ENCODE measurements at places on chromosomes 3 and 15.

DNA sequence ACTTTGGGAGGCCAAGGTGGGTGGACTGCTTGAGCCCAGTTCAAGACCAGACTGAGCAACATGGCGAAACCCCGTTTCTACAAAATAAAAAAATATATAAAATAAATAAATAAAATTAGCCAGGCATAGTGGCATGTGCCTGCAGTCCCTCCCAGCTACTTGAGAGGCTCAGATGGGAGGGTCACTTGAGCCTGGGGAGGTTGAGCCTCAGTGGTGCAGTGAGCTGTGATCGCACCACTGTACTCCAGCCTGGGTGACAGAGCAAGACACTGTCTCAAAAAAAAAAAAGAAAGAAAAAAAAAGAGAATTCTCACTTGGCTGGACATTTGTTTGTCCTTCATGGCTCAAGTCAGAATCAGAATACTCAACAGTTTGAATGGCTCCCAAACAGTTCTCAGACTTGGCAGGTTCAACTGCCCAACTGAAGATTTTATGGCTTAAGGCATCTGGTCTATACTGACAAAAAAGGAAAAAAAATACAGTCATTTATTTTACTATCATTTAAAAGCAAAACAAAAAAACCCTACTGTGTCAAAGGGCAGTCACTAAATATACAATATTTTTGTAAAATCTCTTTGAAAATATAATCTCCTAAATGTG is 106.6 kb downstream of the FBXL22 start:
- no peak for DNase-seq

- DNase-seq = no peak
These were observed 251.9 kb downstream of the NAALADL2 start for GRCh38 chr3:175111036-175111435.

DNA sequence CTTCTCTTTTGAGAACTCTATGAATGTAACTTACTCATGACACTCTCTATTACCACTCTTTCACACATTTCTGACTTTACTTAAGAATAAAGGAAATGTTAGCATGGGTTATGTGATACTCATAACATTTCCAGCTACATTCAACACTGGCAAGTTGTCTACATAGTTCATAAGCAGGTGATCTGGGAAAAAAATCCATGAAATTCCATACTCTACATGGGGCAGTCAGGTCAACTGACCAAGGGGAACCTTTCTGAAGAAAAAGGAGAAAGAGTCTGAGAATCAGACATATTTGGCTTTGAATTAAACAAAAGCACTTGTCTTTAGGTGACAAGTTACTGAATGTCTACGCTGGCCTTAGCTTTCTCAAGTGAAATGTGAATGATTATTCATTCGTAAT is 329.1 kb upstream of the ROBO1 start:
- no peak for DNase-seq

- DNase-seq = no peak
These were observed 298.2 kb upstream of the SATB1 start for GRCh38 chr3:18723206-18723810.

GRCh38 chr3:168443965-168444364 is 348.2 kb upstream of the GOLIM4 start:
- DNase-seq = no peak

DNA sequence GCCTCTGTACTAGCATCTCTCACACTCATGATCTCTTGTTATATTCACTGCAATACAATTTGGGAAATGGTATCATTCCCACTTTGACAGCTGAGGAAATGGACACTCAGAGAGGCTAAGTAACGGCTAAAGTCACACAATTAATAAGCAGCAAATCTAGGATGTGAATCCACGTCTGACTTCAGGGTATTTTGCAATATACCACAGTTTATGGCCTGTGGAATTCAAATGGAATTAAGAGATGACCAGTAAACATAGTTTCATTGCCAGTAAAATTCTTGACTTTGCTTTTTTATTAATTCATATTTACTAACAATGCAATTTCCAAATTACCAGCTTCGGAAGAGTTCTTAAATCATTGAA is 61.1 kb downstream of the CCNL1 start:
- no peak for DNase-seq

DNA sequence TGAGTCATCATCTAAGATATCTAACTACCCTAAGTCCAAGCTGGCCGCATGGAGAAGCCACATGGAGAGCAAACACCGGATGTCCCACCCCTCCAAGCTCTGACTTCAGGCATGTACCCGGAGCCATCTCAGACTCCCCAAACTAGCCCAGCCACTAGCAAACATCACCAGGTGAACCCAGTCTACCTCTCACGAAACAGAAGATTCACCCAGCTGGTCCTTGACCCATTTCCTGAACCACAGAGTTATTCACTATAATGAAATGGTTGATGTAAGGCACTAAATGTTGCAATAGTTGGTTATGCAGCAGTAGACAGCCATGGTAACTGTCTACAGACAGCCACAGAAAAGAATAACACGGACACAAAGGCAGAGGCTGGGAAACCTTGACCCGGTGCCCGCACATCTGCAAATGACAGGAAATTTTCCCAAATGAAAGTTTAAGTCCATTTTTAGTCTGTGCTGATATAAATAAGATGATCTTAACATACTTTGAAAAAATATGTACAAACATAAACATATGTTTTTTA is 265.5 kb upstream of the ATP10A start:
- no peak for DNase-seq

DNA sequence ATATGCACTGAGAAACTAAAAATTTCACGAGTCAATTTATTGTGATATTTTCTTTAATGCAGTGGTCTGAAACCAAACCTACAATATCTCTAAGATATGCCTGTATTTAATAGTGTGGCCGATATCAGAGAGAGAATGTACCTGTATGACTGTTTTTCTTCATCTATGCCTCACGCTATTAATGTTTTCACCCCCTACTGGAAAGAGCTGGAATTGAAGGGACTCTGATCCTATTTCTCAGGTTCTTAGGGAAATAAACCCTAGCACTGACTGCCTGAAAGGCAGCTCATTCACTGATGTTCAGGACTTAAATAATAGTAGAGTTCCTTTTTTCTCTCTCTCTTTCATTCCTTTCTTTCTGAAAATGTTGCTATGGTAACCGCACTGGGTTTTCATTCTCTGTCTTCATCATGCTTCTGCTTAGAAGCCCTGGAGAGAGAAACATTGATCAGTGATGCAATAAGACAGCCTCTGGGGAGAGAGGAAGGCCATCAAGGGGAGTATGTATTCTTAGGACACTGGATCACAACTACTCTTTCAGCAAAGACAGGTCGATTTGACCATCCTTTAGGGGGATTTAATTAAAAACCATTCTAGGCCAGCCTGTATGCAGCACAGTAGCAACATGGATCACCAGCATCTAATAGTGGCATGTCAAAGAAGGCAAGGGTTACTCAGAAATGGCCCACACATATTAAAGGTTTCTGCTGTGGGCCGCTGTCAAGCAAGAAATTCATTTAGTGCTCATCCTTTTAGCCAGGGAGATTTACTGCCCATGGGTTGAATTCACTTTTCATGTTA is 1135.7 kb downstream of the IGSF11 start:
- DNase-seq = peak; percentile 72

GRCh38 chr15:66931768-66932633 is 133.4 kb upstream of the SMAD3 start:
- DNase-seq = peak; percentile 69

GRCh38 chr15:73799466-73799865 is 46.3 kb upstream of the INSYN1 start:
- DNase-seq = no peak

GRCh38 chr3:104323226-104323625 is 1043.5 kb upstream of the ALCAM start:
- DNase-seq = peak; percentile 7

- DNase-seq = no peak
These were observed 396.8 kb upstream of the AZI2 start for GRCh38 chr3:28745436-28745835.

DNA sequence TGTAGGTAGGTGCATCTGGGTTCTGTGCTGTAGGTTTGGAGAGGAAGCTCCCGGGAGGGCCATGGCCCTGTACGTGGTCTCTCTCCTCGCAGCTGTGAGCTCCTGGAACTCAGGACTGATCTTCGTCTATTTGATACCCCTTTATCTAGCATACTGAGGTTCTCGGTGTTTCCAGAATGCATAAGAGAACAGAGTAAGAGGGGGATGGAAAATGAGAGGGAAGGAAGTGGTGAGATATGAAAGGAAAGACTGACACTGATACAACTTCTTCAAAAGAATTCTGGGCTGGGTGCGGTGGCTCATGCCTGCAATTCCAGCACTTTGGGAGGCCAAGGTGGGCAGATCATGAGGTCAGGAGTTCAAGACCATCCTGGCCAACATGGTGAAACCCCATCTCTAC is 90.7 kb downstream of the CHRD start:
- DNase-seq = no peak

DNA sequence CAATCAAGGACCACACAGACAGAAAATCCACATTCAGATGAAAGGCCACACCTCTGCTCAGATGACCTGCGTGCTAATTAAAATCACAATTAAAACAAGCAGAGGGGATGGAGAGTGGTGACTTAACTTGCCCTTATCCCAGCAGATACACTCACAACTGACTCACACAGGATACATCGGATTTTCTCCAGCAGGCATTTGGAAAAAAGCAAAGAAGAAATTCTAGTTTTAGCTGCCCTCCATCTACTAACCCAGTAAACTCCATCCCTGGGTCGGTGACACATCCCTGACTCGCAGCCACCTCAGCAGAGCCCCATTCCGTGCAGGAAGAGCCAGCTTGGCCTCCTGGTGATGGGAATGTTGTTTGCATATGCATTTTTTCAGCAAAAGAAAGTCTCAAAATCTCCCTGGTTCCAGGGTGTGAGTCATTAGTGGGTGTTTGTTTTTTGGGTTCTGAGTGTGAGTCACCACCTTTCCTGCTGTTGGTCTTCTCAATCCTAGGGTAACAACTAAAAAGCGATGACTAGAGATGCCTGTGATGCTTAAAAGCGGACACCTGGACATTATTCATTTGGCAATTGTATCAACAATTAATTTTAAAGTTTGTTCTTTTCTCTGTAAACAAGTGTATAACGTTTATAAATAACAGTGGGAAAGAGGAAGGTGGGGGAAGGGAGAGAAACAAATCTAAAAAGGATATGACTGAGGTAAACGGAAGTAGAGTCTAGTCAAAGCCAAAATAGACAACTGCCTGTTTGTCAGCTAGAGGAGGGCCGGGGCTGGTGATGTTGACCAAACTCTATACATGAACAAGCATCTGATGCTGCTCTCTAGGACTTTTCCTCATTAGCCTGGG is 49.8 kb upstream of the SLC4A7 start:
- no peak for DNase-seq

GRCh38 chr15:41661518-41662225 is 1.5 kb downstream of the MGA start:
- peak; percentile 85 for DNase-seq

DNA sequence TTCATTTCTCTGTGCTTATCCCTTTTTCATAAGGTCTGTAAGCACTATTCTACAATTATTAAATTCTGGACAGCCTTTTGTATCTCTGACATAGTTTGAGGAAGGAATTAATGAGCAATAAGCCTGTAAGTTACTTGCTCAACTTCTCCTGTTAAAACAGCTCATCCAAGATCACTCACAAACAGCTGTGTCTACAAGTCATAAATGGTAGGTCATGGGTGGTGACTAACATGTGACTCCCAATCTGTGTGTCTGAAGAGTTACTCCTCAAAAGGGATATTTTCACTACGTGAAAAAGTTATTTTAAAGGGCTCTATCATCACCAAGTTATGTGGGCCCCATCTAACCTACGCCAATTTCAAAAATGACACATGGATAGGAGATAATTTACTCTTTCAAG is 145.2 kb upstream of the CBLB start:
- DNase-seq = no peak

GRCh38 chr3:135213822-135214221 is 418.8 kb downstream of the EPHB1 start:
- DNase-seq = no peak

DNA sequence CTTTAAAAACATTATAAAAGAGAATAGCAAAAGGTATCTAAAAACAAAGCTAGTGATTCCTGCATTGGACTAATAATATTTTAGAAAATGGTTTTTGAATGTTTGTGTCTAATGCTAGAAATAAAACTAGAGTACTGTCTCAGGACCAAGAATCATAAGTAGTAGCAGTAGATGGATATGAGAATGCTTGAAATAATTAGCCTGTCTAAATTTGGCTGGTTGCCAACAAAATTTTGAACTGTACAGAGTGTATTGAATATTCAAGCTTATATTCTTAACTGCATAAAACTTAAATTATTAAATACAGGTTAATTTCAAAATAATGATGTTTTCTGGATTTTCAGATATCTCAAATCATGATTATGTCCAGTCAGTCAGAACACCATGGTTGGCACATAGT is 14.0 kb downstream of the ABHD5 start:
- DNase-seq = no peak

DNA sequence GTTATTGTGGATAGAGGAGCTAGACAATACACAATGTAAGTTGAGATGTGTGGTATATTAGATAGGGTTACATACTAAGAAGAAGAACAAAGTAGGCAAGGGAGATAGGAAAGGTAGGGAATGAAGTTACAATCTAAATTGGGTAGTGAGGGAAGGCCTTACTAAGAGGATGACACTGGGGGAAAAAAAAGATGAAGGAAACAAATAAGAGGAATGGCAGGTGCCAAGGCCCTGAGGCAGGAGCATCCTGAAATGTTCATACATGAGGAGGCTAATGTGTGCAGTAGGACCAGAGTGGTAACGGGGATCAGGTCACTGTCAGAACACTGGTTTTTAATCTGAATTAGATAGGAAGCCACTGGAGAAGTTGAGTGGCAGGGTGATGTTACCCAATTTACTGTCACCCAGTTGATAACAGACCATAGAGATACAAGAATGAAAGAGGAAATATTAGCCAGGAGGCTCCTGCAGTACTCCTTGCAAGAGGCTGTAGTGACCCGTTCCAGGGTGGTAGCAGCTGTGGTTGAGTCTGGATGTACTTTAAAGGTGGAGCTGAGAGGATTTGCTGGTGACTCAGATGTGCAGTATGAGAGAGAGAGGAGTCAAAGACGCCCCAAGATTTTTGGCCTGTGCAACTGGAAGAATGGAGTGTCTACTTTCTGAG is 14.4 kb downstream of the RTP1 start:
- no peak for DNase-seq

GRCh38 chr3:44893097-44893496 is 18.7 kb downstream of the TGM4 start:
- no peak for DNase-seq

- peak; percentile 58 for DNase-seq
These were observed at the start of gene ZNF385D for GRCh38 chr3:21750831-21751391. Gene ZNF385D, minus strand, starts transcription at chr3:21751210. Its CDS starts 294 bp downstream, at chr3:21750916.

DNA sequence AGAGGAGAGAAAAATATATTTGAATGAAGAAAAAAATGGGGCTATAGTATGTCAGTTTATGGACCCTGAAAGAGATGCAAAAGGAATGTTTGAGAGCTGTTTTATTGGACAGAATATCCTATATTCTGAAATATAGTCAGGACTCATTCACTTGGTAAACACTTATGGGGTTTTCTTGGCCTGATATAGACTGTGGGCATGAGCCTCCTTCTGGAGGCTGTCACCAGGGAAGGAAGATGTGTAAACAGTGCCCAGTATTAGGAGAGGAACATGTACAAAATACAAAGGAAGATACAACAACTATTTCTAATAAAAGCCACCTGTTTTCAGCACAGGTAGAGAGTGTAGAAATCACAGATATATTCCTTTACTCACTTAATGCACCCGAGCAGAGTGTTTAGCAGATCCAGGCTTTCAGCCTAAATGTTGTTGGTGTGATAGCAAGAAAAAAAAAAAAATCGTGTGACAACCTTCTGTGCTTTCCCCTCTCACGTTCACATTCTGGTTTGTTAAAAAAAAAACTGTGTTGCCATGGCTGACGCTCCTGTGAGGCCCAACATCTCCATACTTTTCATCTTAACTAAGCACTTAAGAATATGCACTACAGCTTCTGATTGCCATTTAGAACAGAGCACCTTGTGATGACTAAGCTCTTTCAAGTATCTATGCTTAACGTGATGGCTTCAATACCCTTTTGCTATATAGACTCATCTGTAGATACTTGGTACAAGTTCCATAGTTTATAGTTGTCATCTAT is 134.1 kb downstream of the MBNL1 start:
- no peak for DNase-seq

Measured in NCI-H82 (cell line).